Iris pigment epithelial cell (primary cell): ENCODE measurements at places on chromosomes 3 and 15.

DNA sequence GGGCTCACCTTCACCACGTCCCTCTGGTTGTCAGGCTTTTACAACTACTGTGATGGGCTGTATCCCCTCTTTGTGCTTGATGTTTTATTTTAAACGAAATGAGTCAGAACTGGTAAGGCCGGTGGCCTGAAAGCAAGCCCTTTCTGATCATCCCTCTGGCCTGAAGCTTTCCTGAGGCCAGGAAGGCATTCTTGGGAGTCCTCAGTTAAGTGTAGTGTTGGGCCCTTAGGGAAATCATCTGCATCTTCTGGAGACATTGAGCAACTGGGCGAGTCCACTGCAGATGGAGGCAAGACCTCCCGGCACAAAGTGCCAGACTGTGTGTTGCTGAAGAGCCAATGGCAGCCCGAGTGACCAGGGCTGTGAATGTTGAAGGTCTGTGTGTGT, 33.0 kb upstream of the AMOTL2 start:
- DNase-seq = no peak

DNA sequence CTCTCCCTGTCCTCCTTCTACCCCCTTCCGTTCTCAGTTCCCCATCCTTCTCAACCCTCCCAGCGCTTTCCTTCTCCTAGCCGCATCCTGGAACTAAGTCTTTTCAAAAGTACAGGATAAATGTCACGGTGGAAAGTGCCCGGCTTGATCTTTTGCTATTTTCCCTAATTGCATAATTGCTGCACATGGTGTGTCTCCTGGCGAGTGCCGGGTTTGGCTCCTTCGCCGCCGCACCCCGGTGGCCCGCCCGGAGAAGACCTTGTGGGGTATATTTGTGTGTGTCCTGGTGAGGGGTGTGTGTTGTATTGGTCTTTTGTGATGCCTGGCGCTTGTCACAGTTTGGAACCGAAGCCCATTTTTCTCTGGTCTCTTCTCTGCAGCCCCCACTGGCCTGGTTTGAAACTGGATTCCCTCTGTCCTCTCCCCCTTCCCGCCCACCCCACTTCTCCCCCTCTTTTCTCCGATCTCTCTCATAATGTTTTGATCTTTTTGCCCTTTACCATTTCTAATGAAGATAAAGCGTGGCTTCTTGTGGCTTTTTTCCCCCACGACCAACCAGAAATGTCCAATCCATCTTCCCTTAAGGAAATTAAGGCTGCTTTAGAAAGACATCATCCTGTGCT, 692 bp downstream of the UBE2E2 start:
- peak; percentile 15 for DNase-seq

DNA sequence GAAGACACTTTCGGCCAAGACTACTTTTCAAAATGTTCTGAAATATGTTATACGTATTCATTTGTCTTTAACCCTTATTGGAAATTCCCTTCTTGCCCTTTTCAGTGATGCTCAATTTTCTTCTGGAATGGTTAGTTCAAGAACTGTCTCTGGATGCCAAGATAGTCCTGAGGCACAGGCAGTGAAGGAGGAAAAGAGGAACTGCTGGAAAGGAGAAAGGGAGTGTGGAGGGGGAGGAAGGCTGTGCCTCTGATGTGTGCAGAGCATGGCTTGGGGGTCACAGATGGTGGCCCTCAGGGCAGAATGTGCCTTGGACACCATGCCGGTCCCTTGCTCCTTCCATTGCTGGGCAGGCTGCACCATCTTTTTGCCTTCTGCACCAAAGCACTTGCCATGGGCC, 73.7 kb downstream of the CEP63 start:
- no peak for DNase-seq

DNA sequence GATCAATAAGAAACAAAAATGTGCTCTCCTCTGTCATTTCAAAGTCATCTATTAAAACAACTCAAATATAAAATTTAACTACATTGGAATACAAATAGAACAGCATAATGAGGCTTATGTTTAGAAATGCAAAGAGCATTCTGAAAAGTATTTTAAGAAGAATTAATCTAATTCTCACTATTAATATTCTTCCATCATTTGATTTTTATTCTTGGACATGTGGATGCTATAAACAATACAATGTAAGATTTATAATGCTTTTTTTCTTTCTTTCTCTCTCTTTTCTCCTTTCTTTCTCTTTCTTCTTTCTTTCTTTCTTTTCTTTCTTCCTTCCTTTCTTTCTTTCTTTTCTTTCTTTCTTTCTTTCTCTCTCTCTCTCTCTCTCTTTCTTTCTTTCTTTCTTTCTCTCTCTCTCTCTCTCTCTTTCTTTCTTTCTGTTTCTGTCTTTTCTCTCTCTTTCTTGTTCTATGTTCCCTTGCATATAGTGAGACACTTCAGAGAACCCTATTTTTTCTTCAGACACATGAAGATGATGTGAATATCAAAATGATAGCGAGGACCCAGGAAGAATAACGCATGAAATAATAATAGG, 32.6 kb upstream of the MEIS2 start:
- DNase-seq = no peak

GRCh38 chr3:165837058-165837525, at the start of gene BCHE:
TSS of gene BCHE (minus strand) at chr3:165837423. CDS start at chr3:165831033, 6,390 bp downstream.
- DNase-seq = peak; percentile 34

- no peak for DNase-seq
Measured at GRCh38 chr15:89187986-89188514, 33.3 kb downstream of the RLBP1 start.

GRCh38 chr3:4613366-4613765, 120.2 kb downstream of the ITPR1 start:
- DNase-seq = no peak

GRCh38 chr15:82812994-82813393, 3.6 kb downstream of the WHAMM start:
- peak; percentile 12 for DNase-seq

DNA sequence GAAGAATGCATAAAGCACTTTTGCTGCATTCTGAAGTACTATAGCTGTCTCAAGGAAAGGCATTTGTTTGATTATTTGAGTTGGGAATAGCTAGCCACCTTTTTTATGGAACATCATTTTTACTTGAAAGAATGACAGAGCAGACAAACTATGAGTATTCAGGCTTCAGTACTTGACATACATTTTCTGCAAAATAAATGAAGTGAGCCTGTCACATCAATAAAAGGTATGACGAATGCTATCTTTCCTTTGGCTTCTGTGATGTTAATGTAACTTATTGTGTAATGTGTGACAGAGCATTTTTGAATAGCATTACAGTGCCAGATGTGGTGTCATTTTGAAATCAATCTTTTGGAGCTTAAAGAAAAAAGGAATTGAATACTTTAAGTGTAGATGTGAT, 440.3 kb upstream of the ONECUT1 start:
- no peak for DNase-seq

GRCh38 chr3:13782501-13782900, 97.4 kb downstream of the WNT7A start:
- DNase-seq = no peak
